Activated CD8-positive, alpha-beta memory T cell treated with anti-CD3 and anti-CD28 coated beads for 24 hours (primary cell): ENCODE measurements at places on chromosomes 3 and 15.

DNA sequence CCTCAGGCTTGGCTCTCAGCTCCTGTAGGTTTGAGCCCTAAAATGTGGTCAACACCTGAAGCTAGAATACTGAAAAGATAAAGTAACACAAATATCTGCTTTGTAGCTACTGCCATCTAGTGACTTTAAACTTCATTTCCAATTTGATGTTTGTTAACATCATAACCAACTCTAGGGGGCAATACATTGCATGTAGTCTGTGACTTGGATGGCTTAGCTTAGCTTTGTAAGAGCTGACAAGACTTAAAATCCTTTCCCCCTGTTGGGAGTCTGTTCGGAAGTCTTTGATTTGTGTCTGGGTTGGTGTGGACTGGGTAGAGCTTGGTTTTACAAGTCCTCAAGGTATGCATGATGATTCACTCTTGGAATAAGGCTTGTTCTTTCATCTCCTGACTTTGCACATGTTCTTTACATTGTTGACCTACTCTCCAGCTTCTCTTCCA, 51.7 kb downstream of the SCN11A start:
- no peak for DNase-seq

- DNase-seq = no peak
These were observed 329.7 kb downstream of the UNC13C start for GRCh38 chr15:54307926-54308325.

- no peak for DNase-seq
These were observed 17.0 kb upstream of the PCSK6 start for GRCh38 chr15:101506491-101506890.

DNA sequence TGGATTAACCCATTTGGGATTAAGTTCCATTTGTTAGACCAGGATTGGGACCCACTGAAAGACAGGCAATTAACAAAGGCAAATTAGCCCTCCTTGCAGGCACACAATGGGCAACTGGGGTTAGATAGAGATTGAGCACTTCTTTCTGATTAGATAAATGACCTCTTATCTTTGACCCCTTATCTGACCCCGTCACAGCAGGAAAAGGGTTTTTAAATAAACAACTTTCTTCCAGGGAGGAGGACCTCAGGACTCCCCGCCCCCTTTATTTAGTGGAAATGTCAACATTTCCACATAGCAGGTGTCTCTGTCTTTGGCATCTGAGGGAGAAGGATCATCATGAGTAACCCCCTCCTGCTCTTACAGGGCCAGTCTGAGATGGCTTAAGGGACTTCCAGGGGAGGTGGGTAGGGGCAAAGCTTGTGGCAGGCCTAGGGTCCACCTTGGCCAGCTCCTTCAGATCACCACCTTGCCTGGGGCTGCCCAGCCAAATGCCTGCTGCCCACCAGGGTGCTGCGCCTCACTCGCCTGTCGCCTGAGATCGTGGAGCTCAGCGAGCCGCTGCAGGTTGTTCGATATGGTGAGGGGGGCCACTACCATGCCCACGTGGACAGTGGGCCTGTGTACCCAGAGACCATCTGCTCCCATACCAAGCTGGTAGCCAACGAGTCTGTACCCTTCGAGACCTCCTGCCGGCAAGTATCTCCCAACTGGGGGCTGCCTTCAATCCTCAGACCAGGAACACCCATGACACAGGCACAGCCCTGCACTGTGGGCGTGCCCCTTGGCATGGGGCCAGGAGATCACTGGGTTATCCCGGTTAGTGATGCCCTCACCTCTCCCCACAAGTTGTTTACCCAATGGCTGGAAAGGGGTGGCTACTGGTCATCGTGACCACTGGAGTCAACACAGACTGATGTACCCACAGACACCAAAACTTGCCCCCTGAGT, 2.6 kb upstream of the WDR6 start:
- no peak for DNase-seq

DNA sequence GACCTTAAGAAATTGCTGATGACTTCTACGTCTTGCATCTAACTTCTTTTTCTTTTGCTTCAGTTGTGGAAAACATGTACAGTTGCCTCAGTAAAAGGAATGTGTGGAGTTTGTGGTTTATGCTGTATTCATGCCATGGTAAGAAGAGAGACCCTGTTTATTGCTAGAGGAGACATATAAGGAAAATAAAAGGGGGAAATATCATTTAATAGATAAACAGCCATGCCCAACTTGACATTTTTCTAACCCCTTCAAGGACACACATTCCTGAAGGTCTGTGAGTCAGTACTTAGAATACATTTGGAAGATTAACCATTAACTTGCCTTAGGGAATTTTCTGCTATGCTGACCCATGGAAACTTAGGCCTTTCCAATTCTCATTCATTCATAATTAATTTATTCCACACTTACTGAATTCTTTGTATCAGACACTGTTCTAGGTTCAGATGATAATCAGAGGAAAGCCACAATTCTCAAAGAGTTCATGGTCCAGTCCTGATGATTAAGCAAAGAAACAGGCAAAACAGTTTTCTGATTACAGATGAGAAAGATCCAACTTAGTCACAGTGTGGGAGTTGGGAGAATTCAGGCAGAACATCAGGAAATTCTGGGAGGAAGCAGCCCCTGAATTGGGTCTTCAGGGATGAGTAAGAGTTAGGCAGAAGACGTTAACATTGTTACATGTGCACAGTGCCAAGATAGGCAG, 329.8 kb upstream of the RASGRP1 start:
- no peak for DNase-seq

DNA sequence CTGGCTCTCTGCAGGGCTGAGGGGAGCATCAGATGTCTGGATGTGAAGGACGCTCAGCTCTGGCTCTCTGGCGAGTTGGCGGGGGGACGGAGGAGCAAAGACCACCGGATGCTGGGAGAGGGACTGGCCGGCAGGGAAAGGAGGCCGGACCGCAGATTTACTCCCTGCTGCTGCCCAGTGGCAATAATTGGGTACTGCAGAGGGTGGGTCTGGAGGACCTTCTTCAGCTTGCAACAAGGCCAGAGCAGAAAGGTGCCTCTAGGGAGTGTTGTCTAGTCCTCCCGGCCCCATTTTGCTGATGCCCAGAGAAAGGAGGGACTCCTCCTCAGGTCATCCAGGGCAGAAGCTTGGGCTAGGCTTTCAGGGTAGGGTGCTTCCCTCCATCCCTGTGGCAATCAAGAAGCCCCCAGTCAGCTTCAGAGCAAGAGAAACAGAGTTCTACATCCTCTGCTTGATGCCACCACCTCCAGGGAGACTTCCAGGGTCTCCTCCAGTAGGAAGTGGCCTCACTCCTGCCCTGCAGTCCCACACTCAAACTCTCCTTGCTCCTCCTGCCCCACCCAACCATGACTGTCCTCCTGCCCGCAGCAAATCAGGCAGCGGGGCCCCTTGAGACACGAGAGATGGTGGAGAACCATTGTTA, 20.3 kb upstream of the CSPG4 start:
- DNase-seq = peak; percentile 79

- no peak for DNase-seq
These were observed 26.4 kb downstream of the FAH start for GRCh38 chr15:80179025-80179759.

- DNase-seq = no peak
These were observed 70.9 kb downstream of the MYO9A start for GRCh38 chr15:72047020-72047419.

GRCh38 chr3:117172426-117172825, 462.8 kb downstream of the TUSC7 start:
- DNase-seq = no peak

DNA sequence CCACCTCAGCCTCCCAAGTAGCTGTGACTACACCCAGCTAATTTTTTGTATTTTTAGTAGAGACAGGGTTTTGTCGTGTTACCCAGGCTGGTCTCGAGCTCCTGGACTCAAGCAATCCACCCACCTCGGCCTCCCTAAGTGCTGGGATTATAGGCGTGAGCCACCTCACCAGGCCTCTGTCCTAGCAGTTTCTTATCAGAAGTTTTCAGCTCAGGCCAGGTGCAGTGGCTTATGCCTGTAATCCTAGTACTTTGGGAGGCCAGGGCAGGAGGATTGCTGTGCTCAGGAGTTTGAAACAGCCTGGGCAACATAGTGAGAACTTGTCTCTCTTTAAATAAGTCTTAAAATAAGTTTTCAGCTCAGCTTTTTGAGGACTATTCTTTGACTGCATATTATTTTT, 48.4 kb downstream of the SGO1 start:
- DNase-seq = no peak

- DNase-seq = no peak
These were observed 204.2 kb upstream of the COL8A1 start for GRCh38 chr3:99434190-99434589.

GRCh38 chr15:72538931-72539330, 64.8 kb downstream of the ARIH1 start:
- no peak for DNase-seq

DNA sequence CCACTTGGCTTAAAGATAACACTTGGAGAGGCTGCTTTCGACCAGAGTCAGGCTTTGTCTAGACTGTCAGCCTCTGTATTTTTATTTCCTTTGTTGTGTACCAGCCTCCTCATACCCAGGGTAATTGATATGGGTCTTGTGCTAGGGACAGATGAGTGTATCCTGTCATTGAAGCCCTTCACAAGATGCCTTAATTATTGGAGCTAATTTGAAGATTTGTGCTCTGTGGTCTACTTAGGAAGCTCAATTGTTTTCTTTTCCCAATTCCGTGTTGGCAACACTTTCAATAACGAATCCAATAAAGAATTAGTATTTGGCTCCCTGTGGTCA, 60.5 kb upstream of the DPH6 start:
- DNase-seq = no peak
